ENCODE measurements at places on chromosomes 3 and 15.

DNA sequence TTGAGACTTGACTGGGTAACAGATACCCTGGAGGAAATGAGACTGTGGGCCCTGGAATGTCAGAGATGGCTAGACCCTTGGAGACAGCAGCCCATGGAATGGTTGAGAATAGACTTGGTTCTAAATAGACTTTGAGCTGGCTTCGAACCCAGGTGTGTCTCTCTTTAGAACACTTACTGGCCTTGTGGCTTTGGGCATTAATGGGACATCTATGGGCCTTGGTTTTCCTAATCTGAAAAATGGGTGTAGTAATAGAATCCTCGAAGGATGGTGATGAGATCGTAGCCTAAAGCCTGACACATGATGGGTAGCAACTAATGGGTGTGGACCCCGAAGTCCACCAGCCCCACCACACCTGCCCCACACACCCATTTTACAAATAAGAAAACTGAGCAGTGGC is 119.2 kb downstream of the TMEM266 start:
- DNase-seq: no peak

GRCh38 chr15:80643431-80643951 is 51.6 kb upstream of the ABHD17C start:
- DNase-seq: no peak

DNA sequence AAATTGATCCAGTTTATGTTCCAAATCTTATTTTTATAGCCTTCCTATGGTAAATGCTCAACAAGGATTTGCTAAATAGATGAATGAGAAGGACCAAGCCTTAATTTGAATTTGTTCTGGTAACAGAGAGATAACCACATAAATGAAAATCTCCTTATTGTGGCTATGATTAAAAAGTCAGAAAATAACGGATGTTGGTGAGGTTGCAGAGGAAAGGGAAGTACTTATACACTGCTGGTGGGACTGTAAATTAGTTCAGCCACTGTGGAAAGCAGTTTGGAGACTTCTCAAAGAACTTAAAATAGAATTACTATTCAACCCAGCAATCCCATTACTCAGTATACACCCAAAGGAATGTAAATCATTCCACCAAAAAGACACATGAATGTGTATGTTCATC is 26.2 kb downstream of the AAGAB start:
- DNase-seq: no peak

DNA sequence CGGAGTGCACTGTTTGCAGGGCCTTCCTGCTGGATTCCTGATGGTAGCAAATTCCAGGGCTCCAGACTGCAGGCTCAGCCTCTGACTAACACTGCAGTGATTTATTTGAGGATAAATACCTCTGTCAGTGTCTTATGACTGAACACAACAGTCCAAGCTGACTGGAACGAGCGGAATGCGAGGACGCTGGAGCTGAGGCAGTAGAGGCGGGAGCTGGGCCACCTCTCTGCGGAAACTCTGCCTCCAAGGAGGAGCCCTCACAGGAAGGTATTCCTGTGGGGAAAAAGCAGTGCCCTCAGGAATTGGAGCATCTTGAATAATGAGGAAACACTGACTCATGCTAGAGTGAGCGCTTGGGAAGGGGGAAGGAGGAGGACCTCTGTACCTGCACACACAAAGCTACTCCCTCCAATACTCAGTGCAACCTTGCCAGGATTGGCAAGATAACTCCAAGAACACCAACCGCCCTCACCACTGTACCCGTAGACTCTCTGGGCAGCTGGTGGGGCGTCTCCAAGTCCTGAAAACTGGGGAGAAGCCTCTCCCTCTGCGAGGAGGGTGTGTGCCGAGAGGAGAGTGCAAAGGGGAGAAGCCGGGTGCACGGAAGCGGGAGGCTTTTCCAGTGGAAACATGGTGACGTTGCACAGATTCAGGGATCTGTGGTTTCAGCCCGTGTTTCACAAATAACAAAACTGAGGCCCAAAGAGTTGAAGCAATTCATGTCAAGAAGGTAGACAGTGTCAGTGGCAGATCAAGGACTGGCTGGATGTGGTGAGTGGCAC is 43.0 kb downstream of the VGLL4 start:
- DNase-seq: no peak

DNA sequence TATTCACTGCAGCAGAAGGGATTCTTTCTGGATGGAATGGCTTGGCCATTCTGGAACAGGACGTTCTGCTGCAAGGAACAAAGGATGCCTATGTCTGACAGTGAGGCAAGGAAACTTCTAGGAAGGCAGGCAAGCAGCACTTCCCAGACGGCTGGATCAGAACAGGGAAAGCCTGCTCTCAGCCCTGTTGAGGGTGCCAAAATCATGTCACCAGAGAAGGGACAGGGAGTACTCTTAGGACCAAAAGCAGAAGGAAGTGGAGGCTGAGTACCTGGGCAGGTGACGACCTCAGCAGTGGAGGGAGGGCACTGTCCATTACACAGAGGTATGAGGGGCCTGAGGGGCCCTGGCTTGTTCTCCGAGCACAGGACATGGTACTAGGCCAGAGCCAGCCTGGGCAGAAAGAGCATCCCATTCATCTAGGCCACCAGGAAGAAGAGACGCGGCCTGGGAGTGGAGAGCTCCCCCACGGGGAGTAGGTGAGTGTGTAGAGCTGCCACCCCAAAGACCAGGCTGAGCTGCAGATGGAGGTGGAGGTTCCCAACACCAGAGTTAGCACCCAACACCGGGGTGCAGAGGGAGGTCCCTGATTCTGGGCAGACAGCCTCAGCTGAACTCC is 9.6 kb downstream of the KLF15 start:
- no peak for DNase-seq

GRCh38 chr3:108099679-108100428 is 9.0 kb upstream of the CD47 start:
- DNase-seq: no peak

DNA sequence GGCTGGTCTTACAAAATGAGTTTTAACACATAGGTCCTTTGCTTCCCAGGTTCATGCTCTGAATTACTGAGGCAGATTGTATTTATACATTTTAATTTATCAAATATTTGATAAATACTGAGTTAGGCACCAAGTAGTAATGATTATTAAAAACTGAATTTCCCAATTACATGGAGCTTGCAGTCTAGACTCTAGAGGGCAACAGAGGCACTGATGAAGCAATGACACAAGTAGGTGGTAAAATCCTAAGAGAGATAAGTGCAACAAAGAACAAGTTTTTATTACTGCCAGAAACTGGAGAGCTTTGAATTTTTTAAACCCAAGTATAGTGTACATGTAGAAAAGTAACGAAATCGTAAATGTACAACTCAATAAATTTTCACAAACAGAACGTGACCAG is 406.2 kb upstream of the RARB start:
- DNase-seq: no peak

DNA sequence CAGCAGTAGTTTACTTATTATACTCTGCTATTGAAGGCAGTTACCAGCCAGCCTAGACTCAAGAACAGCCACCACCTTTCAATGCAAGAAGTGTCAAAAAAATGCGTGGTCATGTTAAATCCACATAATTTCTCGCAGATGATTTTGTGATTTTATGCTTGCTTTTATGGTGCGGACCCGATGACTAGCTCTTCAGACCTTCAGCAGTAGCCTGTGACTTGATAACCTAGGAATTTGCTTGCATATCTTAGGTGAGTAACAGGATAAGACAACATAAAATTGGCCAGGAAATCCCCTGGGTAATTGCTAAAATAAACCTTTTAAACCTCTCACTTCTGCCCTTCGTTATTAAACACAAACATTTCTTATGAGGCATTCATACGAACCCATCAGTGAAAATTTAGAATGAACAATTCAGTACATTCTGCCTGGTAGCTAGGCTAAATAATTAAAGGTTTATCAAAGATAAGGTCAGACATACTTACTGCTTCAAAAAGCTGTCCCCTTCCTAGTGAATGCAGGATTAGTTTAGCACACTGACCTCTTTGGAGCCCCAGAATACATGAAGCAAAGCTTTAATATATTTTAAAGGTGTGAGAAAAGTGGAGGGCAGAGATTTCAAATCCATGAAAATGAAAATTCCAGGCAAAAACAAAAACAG is 798.8 kb downstream of the OTOL1 start:
- DNase-seq: no peak

DNA sequence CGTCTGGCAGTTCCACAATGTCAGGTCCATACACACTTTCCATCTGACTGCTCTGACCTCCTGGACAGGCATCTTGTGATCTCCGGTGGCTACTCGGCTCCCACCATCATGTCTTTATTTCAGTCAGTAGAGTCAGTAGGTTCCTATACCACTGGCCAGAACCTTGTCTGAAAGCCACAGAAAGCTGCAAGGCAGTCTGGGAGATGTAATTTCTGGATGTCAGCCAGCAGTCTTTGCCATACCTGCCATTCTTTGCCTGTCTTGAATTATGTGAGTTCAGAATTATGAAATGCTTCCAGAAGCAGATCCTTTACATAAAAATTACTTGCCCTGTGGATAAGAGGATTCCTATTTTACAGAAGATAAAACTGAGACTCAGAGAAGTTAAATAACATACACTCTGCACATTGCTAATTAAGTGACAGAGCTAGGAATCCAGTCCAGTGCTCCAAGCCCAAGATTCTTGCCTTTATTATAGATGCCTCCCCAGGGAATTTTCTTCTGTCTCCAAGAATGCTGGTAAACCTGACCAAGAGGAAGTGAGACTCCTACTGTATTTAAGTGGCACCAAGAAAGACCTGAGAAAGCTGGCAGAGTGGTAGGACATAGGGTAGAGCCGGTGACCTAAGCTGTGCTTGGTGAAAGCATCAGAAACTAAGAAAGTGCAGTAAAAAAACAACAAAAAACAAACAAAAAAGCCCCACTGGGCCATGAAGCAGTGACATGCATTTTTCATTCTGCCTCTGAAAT is 75.6 kb downstream of the IQCH start:
- DNase-seq: no peak

DNA sequence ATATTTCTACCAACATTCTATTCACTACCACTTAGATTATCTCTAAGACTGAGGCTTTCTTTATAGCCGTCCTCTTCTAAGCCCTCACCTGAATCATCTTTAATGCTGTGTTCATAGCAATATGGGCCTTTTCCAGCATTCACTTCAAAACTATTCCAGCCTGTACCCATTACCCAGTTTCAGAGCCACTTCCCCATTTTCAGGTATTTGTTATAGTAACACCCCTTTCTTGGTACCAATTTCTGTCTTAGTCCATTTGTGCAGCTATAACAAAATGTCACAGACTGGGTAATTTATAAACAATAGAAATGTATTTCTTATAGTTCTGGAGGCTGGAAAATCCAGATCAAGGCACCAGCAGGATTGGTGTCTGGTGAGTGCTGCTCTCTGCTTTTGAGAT is 45.7 kb downstream of the REC114 start:
- no peak for DNase-seq

GRCh38 chr15:52799145-52799811 is 9.1 kb upstream of the ONECUT1 start:
- no peak for DNase-seq

DNA sequence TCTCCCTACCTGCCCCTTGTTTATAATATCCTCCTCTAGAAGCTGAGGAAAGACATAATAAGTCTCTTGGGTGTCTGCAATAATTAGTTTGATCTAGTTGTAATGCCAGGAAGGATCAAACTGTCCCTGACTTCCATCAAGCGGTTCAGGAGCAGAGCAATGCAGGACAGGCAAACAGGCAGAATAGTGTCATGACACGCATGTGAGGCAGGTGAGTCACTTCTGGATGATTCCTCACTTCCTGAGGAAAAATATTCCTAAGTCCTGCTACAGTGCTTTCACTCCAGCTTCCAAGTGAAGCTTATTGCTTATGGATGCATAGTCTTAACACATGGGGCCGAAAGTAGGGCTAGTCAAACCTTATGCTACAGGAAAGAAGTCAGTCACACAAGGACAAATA is 85.8 kb downstream of the GREM1 start:
- DNase-seq: no peak

DNA sequence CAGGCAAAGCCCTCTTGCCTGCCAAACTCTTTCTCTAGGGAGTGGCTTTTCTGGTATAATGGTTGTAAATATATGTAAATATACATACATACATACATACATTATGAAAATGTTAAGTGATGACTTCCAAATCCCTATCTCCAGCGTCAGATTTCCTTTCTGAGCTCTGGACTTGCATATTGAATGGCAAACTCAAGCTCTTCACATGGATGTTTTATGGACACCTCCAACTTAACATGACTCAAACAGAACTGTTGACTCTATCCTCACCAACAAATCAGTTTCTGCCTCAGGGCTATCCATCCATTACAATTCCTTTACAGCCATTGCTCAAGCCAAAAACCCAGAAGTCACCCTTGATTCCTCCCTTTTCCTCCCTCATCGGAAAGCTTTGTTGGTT is 45.1 kb downstream of the ADAMTSL3 start:
- DNase-seq: no peak

GRCh38 chr15:100772478-100772877 is 107.2 kb upstream of the ALDH1A3 start:
- DNase-seq: no peak

GRCh38 chr3:118984699-118985098 is 49.9 kb downstream of the IGSF11 start:
- no peak for DNase-seq

- DNase-seq: no peak
Measured at GRCh38 chr15:77818484-77819047, 185.9 kb upstream of the LINGO1 start.

- DNase-seq: no peak
Measured at GRCh38 chr3:11810276-11810675, 36.4 kb downstream of the TAMM41 start.

GRCh38 chr3:69460034-69460433 is 74.1 kb upstream of the FRMD4B start:
- no peak for DNase-seq

- no peak for DNase-seq
Measured at GRCh38 chr15:80615783-80616391, 79.2 kb upstream of the ABHD17C start.

GRCh38 chr15:57922776-57923175 is 142.7 kb downstream of the ALDH1A2 start:
- no peak for DNase-seq

DNA sequence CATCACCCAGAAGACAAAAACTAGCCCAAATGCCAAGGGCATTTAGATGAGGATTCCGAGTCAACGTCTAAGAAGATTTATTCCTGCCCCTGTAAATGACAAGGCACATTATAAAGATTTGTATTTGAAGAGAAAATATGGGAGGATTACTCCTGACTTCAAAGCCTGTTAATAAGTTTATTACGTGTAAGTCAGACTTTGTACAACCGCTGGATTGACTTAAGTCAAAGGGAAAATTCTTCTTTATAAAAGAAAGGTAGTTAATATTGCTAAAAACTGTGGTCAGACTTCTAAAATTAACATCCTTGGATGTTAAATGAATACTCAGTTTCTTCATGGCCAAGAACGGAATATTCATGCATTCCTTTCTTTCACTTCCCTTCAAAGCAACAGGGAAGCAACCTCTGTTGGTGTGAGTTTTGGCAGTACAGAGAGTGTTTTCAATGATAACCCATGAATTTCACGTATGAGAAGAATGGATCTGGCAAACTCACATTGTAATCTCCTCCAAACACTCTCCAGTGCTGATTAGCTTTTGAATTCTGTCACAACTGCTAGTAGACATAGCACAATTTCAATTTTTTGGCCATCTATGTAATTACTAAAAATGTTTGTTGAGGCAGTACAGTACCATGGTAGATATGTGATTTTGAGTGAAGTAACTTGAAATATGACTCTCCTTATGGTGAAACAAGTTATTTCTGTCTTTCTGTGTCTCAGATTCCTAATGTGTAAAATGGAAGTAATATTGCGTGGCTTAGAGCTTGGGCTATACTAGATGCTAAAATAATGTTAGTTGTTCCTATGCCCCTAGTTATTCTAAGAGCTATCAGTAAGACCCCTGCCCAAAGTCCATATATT is 62.0 kb downstream of the PLD1 start:
- no peak for DNase-seq

Data from NCI-H1930 (cell line).